A549 treated with Mapracorat at 1 μM for 4 hours (cell line): ENCODE measurements at places on chromosomes 12 and 14. TPM values are rescaled to one million over a fixed set of nuclear protein-coding genes. Genes with fewer than 3 reads are reported as not detected.

PGF gene
- total RNA-seq = 3.1 to 4.5 TPM (median 4.1 TPM) in 5 replicates

PRICKLE1 gene
- 0.67 to 1.6 TPM (median 0.77 TPM) in 5 replicates for total RNA-seq

MSI1 gene
- total RNA-seq = 0.89 to 1.8 TPM (median 1.4 TPM) in 5 replicates

DPY19L2 gene
- total RNA-seq = 1.2 to 2.7 TPM (median 2.0 TPM) in 5 replicates

IAPP gene
- not detected in 5 replicates for total RNA-seq

KLC1 gene
- total RNA-seq = 78.5 to 112 TPM (median 107 TPM) in 5 replicates

GNB3 gene
- 1.2 to 2.3 TPM (median 1.9 TPM) in 5 replicates for total RNA-seq

PTPN21 gene
- 7.6 to 9.5 TPM (median 9.0 TPM) in 5 replicates for total RNA-seq
